ENCODE measurements at places on chromosomes 12 and 14. TPM values are rescaled to one million over a fixed set of nuclear protein-coding genes. Genes with fewer than 3 reads are reported as not detected.

- H3K36me3 ChIP-seq = no peaks in the 10 kb centered on the region
- peaks cover 19% of the 10 kb centered on the region for H3K4me1 ChIP-seq
- no peak overlapping the region for H3K27ac ChIP-seq
- DNase-seq = no peak
- no peak overlapping the region for H3K4me3 ChIP-seq
Observed at GRCh38 chr14:50344116-50344775, 32.1 kb downstream of the DMAC2L start.

DNA sequence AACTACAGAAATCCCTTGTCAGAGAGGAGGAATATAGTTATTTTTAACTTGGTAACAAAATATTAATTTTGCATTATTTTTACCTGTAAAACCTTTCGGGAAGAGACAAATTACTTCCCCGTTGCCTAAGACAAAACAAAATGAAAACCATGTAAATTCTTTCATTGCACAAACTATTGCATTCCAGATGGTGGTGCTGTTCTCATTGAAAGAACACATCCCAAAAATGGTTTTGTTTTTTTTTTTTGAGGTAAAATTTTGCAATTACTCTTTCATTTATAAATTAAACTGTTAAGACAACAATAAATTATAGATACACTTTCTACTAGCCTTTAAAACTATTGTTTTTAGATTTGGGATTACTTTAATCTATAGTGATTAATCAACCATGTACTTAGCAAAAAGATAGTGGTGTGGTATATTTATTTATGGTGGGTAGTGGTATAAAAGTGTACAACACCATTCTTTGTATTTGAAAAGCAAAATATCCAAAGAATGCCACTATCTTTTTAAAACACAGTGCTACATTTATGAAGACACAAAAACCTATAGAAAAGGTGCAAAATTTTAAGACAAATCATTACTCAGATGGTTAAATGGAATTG is 115.5 kb downstream of the SLC38A1 start:
- no peaks in the 10 kb centered on the region for H3K27me3 ChIP-seq
- DNase-seq = no peak
- H3K4me3 ChIP-seq = no peak overlapping the region
- H3K4me1 ChIP-seq = no peaks in the 10 kb centered on the region
- H3K27ac ChIP-seq = no peak overlapping the region

DNA sequence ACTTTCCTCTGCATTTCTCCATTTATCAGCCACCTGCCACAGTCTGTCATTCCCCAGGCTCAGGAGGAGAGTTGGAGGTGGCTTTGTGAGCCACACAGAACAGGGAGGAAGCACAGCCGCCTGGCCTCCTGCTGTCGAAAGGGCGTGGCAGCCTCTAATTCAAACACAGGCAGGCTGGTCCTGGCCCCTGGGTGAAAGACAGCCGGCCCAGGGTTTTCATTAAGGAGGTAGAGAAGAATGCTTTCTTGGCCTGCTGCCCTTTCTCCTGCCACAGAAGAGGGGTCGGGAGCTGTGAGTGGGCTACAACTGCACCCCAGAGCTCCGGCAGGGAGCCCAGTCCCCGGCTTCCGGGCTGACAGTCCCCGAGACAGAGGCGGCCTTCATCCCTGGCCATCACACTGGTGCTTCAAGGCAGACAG is 108.6 kb upstream of the FZD10 start:
- no peaks in the 10 kb centered on the region for H3K27me3 ChIP-seq
- no peaks in the 10 kb centered on the region for H3K4me1 ChIP-seq
- no peaks in the 10 kb centered on the region for H3K36me3 ChIP-seq
- H3K4me3 ChIP-seq = no peak overlapping the region
- no peak for DNase-seq

- no peaks in the 10 kb centered on the region for H3K27me3 ChIP-seq
- H3K4me3 ChIP-seq = no peak overlapping the region
- no peaks in the 10 kb centered on the region for H3K36me3 ChIP-seq
- no peak for DNase-seq
- no peaks in the 10 kb centered on the region for H3K4me1 ChIP-seq
Observed at GRCh38 chr14:20830831-20831230, 28.2 kb upstream of the RNASE1 start.

ALG10 gene
- 5.0 TPM for total RNA-seq

SERPINA9 gene
- not detected for total RNA-seq

GRCh38 chr12:63093084-63093483 is 57.9 kb downstream of the AVPR1A start:
- H3K27ac ChIP-seq = no peak overlapping the region
- no peak overlapping the region for H3K4me3 ChIP-seq
- H3K4me1 ChIP-seq = no peaks in the 10 kb centered on the region
- H3K36me3 ChIP-seq = no peaks in the 10 kb centered on the region
- no peaks in the 10 kb centered on the region for H3K27me3 ChIP-seq
- DNase-seq = no peak

- no peak overlapping the region for H3K4me3 ChIP-seq
- H3K27ac ChIP-seq = no peak overlapping the region
- no peaks in the 10 kb centered on the region for H3K36me3 ChIP-seq
- DNase-seq = no peak
- H3K4me1 ChIP-seq = no peaks in the 10 kb centered on the region
Observed at GRCh38 chr12:114425031-114425626, 19.2 kb upstream of the TBX5 start.

DNA sequence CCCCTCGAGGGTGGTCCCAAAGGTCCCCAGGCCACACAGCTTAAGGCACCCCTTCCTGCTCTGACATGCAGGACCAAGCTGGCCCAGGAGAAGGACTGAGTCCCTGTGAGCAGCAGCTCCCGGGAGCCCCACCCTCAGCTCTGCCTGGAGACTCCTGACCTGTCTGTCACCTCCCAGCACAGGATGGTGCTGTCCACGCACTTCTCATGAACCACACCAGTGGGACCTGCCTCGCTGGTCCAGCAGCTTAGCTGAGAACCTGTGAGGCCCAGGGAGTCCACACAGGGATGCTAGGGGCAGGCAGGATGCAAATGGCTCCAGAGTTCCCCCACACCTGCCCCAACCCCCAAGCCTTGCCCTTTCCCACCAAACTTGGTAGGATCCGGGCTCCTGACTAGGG is 27.7 kb downstream of the CCDC85C start:
- H3K27me3 ChIP-seq = no peaks in the 10 kb centered on the region
- DNase-seq = peak; percentile 73
- H3K4me1 ChIP-seq = peaks cover 21% of the 10 kb centered on the region

GRCh38 chr12:108634341-108634751 is 652 bp upstream of the SELPLG start:
- peak overlapping the region; percentile 89 for H3K27ac ChIP-seq
- no peaks in the 10 kb centered on the region for H3K36me3 ChIP-seq
- peaks cover 24% of the 10 kb centered on the region for H3K4me1 ChIP-seq
- H3K27me3 ChIP-seq = no peaks in the 10 kb centered on the region

GRCh38 chr12:12779529-12779928 is 5.9 kb upstream of the APOLD1 start:
- H3K4me3 ChIP-seq = no peak overlapping the region
- no peaks in the 10 kb centered on the region for H3K4me1 ChIP-seq
- H3K27me3 ChIP-seq = no peaks in the 10 kb centered on the region
- no peak overlapping the region for H3K27ac ChIP-seq

DNA sequence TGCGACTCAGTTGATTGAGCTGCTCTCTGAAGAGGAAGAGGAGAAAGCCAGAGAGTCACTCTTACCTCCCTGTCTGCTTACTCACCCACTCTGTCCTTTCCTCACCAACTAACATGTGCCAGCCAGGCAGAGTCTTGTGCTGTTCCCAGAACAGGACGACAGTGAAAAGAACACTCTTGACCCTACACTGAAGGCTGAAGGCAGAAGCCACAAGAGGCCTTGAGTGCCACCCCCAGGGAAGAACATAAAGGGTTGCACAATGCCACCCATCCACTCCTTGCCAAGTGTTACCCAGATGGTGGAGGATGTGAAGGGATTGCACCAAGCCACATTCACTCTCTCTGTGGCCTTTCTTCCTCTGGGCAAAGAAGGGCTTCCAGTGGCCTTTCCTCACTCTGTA is 12.8 kb downstream of the ABHD4 start:
- no peaks in the 10 kb centered on the region for H3K4me1 ChIP-seq
- no peaks in the 10 kb centered on the region for H3K36me3 ChIP-seq
- H3K4me3 ChIP-seq = no peak overlapping the region
- DNase-seq = no peak

GRCh38 chr12:49917166-49917787 is 13.6 kb upstream of the FAIM2 start:
- H3K4me3 ChIP-seq = no peak overlapping the region
- H3K36me3 ChIP-seq = no peaks in the 10 kb centered on the region
- no peak overlapping the region for H3K27ac ChIP-seq
- no peaks in the 10 kb centered on the region for H3K4me1 ChIP-seq
- DNase-seq = no peak
- H3K27me3 ChIP-seq = no peaks in the 10 kb centered on the region

DNA sequence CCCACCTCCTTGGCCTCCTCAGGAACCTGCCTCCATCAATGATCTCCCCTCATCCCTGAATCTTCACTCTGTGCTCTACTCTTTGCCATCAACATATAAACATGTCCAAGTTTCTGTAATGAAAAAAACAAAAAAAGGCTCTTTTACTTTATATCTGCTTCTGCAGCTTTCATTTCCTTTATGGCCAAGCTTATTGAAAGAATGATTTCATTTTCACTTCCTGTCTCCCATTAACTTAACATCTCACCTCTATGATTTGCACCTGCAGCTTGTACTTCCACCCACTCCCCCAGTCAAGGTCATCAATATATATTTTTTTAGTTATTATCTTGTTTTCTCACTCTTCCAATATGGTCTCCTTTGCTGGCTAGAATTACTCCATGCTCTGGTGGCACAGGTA is 15.6 kb upstream of the RNU6-7 start:
- no peak overlapping the region for H3K27ac ChIP-seq
- H3K36me3 ChIP-seq = no peaks in the 10 kb centered on the region
- no peak overlapping the region for H3K4me3 ChIP-seq
- no peak for DNase-seq
- H3K4me1 ChIP-seq = no peaks in the 10 kb centered on the region
- H3K27me3 ChIP-seq = no peaks in the 10 kb centered on the region

DNA sequence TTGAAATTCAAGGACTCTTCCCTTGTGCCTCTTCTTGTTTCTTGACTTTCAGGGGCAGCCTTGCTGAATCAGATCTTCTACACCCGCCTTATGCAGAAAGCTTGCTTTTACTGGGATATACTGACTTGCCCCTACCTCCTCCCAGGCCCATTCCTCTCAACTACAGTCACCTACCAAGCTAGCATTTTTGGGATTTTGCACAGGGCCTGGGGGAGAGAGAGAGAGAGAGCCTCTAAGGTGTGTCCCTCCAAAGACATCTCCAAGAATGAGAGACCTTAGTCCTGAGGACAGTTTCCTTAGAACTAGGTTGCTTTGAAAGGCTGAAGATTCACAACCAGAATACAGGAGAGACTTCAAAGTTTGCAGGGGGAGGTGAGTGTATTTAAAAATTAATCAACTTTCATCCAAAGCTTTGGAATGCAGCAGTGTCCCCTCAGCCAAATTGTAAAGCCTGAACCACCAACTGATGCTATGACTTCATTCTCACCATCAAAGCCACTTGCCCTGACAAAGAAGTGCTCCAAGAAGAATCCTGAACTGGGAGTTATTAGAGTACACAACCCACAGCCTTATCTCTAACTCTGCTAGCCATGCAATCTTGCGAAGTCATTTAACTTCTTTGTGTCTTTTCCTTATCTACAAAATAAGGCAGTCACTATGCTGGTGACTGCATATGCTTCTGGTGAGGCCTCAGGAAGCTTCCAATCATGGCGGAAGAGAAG is 96.1 kb upstream of the EGLN3 start:
- no peak for DNase-seq
- H3K36me3 ChIP-seq = no peaks in the 10 kb centered on the region
- no peak overlapping the region for H3K4me3 ChIP-seq
- H3K27ac ChIP-seq = no peak overlapping the region
- no peaks in the 10 kb centered on the region for H3K4me1 ChIP-seq
- no peaks in the 10 kb centered on the region for H3K27me3 ChIP-seq

SDR9C7 gene
- total RNA-seq = not detected

- DNase-seq = no peak
- H3K4me1 ChIP-seq = no peaks in the 10 kb centered on the region
- H3K27ac ChIP-seq = no peak overlapping the region
- H3K36me3 ChIP-seq = no peaks in the 10 kb centered on the region
Observed at GRCh38 chr12:108890208-108890607, 10.3 kb downstream of the DAO start.

GRCh38 chr12:48923117-48923516 is 2.2 kb downstream of the FKBP11 start:
- no peaks in the 10 kb centered on the region for H3K27me3 ChIP-seq
- no peak overlapping the region for H3K4me3 ChIP-seq
- DNase-seq = no peak
- H3K36me3 ChIP-seq = peaks cover under 1% of the 10 kb centered on the region
- H3K27ac ChIP-seq = no peak overlapping the region
- H3K4me1 ChIP-seq = no peaks in the 10 kb centered on the region

RNASE3 gene
- not detected for total RNA-seq

GRCh38 chr14:50069325-50069724 is 47.0 kb downstream of the VCPKMT start:
- H3K36me3 ChIP-seq = no peaks in the 10 kb centered on the region
- no peaks in the 10 kb centered on the region for H3K4me1 ChIP-seq
- H3K4me3 ChIP-seq = no peak overlapping the region
- peak; percentile 42 for DNase-seq

- no peak overlapping the region for H3K27ac ChIP-seq
- H3K27me3 ChIP-seq = no peaks in the 10 kb centered on the region
- no peak for DNase-seq
- H3K4me1 ChIP-seq = no peaks in the 10 kb centered on the region
- no peak overlapping the region for H3K4me3 ChIP-seq
Observed at GRCh38 chr12:127607146-127607725, 659.7 kb upstream of the TMEM132C start.

DNA sequence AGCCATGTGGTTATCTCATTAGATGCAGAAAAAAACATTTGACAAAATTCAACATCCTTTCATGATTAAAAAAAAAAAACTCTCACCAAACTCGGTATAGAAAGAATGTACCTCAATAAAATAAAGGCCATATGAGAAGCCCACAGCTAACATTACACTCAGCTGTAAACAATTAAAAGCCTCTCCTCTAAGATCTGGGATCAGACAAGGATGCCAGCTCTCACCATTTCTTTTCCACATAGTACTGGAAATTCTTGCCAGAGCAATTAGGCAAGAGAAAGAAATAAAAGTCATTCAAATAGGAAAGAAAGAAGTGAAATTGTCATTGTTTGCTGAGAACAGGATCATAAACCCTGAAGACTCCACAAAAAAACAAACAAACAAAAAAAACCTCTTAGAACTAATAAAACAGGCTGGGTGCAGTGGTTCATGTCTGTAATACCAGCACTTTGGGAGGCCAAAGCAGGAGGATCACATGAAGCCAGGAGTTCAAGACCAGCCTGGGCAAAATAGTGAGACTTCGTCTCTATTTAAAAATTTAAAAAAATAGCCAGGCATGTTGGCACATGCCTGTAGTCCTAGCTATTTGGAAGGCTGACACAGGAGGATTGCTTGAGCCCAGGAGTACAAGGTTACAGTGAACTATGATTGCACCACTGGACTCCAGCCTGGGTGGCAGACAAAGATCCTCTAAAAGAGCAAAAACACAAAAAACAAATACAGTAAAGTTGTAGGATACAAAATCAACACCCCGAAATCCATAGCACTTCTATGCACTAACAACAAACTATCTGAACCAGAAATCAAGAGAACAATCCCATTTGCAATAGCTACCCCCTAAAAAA is 114.4 kb downstream of the FOXA1 start:
- H3K4me1 ChIP-seq = no peaks in the 10 kb centered on the region
- H3K27me3 ChIP-seq = no peaks in the 10 kb centered on the region
- no peak for DNase-seq
- no peak overlapping the region for H3K27ac ChIP-seq
- H3K4me3 ChIP-seq = no peak overlapping the region
- no peaks in the 10 kb centered on the region for H3K36me3 ChIP-seq

FUT8 gene
- total RNA-seq = 46.4 TPM
